ENCODE measurements at places on chromosomes 13 and 19.

GRCh38 chr13:95924389-95924994, 128.7 kb downstream of the UGGT2 start:
- no peak for DNase-seq

GRCh38 chr19:2711172-2711874, 8.8 kb upstream of the GNG7 start:
- no peak for DNase-seq

DNA sequence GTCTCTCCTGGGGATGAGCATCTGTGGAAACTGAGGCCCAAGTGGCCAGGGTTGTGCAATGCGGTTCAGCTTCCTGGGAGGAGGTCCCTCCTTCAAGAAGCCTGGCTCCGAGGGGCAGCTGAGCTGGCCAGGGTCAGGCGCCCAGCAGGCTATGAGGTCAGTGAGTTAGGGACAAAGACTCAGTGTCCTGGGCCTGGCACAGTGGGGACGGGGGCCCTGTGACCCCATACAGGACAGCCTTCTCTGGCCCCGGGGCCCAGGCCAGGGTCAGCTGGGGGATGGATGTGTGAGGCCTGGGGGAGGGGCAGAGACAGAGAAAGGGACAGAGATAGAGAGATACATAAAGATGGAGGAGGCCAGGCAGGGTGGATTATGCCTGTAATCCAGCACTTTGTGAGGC, 3.0 kb upstream of the IL12RB1 start:
- DNase-seq = no peak

DNA sequence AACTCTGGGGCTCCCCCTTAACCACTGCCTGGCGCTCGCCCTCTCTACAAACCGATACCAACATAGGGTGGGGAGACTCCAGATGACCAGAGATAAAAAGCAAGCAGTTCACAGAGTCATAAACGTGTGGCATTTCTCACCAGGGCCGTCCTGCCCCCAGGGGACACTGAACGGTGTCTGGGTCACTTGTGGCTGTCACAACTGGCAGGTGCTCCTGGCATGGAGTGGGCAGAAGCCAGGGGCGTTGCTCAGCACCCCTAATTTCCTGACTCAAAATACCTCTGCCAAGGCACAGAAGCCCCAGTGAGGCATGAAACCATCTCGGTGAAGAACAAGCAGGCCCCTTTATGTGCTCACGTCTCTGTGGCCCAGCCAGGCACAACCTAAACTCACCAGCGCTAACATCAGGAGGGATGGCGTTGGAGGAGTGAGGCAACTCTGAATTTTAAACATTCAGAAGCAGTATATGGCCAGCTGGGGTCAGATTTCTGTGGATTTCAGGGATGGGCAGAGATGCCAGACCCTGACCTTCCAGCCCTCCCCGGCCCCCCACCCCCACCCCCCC, 1.8 kb downstream of the PIP5K1C start:
- no peak for DNase-seq

DNA sequence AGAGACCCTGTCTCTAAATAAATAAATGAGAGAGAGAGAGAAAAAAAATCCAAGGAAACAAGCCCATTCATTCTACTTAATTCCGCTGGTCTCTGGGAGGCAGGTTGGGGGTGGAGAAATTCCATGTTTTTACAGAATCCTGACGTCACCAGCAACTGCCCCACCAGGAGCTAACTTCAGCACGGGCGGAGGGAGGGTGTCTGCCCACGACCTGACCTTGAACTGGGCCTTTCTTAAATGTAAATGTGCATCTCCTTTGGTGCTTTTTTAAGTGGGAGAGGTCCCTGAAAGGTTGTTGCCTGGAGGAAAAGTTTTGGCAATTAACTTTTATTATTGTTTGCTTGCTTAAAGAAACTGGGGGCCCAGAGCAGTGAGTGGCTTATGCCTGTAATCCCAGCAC, 15.5 kb downstream of the KLF2 start:
- DNase-seq = no peak
